Left renal pelvis (tissue), 4 donors: ENCODE measurements at places on chromosomes 12 and 14.
A peak's percentile ranks its signal among the peaks of the same experiment; 100 is the strongest.

- DNase-seq: no peak
Observed at GRCh38 chr12:16019136-16019535, 108.0 kb downstream of the DERA start.

- no peak for DNase-seq
Observed at GRCh38 chr12:111454716-111455447, 49.2 kb downstream of the SH2B3 start.

- DNase-seq: no peak
Observed at GRCh38 chr12:50326590-50327284, 43.4 kb upstream of the LIMA1 start.

DNA sequence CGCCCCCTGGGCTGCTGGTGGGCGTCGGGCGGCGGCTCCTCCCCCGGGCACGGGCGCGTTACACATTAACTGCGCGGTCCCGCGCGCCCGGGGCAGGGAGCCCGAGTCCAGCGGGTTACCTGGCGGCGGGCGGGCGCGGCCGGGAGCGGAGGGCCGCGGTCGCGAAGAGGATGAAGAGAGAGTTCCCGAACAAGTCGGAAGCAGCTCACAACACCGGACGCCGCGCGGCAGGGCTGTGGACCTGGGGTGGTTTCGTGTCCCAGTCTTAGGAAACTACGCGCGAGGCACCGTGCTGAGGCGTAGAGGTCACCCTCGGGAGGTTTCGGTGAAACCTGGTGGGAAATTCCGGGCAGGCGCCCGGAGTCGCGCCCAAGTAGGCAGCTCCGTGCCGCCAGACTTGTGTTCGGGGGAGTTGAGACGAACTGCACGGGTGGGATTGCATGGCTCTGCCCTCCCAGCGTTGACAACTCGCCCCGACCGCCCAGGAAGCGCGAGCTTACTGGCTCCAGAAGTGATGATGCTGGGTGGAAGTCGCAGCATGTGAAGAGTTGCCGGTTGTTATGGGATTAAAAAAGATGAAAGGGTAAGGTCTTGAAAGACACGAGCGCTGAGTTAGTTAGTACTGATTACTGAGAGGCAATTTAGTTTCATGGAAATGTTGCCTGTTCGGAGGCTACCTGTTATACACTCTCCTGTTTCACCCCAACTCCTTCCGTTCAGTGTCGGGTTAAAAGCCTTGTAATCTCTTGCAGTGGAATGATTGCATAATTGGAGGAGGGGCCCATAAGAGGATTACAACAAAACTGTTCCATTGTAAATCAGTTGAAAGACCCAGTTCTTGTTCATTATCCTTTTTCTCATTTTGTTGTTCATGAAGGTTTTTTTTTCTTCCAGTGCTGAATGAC is 879 bp downstream of the RAB3IP start:
- peak; percentile 35 for DNase-seq

GRCh38 chr14:62138593-62138992 is 376.4 kb downstream of the SNAPC1 start:
- no peak for DNase-seq

GRCh38 chr14:101359221-101360053 is 201.9 kb upstream of the DIO3 start:
- no peak for DNase-seq

GRCh38 chr12:72502546-72502945 is 230.4 kb downstream of the TRHDE start:
- no peak for DNase-seq

- DNase-seq: peak; percentile 20
Observed at GRCh38 chr14:94548999-94549985, 11.9 kb upstream of the SERPINA4 start.

GRCh38 chr14:92223025-92223424 is 99.9 kb upstream of the SLC24A4 start:
- no peak for DNase-seq

DNA sequence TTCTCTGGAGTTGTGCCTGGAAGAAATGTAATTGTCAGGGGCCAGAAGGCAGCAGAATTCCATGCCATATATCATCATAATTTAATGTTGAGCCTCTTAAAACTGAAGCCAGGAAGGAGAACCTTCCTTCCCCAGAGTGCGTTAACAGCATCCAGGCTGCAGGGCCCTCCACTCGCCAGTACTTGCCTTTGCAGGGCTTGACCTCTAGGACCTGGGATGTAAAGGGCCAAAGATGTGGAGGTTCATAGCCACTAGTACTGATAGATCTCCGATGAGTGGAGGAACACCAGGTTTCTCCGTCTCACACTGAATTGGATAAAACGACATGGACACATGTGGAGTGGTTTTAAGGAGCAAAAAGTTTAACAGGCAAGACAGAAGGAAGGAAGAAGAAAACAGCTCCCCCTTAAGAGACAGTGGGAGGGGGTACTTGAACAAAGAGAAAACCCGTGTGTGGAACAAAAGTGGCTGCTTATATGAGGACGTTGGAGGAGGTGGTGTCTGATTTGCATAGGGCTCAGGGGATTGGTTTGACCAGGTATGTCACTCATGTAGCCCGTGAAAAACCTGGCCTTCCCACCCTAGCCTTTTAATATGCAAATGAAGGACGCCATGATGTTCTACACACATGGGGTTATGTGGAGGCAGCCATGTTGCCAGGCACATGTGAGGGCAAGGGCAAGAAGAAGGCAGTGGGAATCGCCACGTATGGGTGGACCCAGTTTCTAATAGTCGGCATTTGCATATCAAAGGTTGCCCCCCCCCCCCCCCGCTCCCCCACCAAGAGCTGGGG is 38.8 kb upstream of the WSCD2 start:
- no peak for DNase-seq

GRCh38 chr14:93906341-93907329 is 20.5 kb upstream of the FAM181A start:
- peak; percentile 26 for DNase-seq

GRCh38 chr14:63727231-63727735 is 582 bp downstream of the SGPP1 start:
- DNase-seq: no peak

GRCh38 chr12:63958876-63959580 is 114.5 kb downstream of the SRGAP1 start:
- no peak for DNase-seq

- no peak for DNase-seq
Observed at GRCh38 chr12:132197581-132198354, 53.5 kb downstream of the NOC4L start.

- no peak for DNase-seq
Observed at GRCh38 chr12:3225796-3226180, 148.6 kb downstream of the TSPAN9 start.

- no peak for DNase-seq
Observed at GRCh38 chr14:99841436-99842071, 48.3 kb downstream of the EML1 start.

DNA sequence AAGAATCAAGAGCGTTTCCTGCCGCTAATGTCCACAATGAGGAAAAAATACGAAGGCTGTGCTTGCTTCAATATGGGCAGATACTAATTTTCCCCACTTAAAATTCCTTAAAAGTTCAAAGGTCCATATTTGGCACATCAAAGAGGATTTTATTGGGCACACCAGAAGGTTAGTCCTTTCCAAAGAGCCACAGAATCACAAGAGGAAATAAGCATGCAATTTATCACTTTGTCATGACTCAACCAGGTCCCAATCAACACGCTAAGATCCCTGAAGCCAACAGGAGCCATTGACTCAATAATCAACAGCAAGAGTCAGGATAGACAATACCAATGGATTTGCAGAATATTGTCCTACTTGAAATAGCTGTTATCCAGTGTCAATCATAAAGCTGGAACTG is 80.6 kb downstream of the MAP1LC3B2 start:
- DNase-seq: no peak

- no peak for DNase-seq
Observed at GRCh38 chr14:23562822-23563472, 4.6 kb downstream of the AP1G2 start.

- peak; percentile 43 for DNase-seq
Observed at GRCh38 chr14:89702073-89702875, 252.3 kb downstream of the EFCAB11 start.

DNA sequence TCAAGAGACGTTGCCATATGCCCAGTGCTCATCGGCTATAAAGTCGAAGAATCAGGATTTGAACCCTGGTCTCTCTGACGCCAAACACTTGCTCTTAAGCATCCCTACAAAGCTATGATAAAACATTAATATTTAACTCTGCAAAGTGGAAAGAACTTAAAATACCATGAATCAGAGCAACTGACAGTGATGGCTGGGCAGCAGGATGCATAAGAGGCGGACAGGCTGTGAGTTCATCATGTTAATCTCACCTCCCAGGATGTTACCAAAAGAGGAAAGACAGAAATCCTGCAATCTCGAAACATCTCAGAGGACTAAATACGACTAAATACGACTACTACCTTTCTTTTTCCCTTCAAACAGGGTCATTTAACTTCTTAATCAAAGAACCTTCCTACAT is 5.8 kb downstream of the DICER1 start:
- DNase-seq: no peak

- DNase-seq: no peak
Observed at GRCh38 chr12:43914923-43915468, 79.1 kb downstream of the TMEM117 start.

DNA sequence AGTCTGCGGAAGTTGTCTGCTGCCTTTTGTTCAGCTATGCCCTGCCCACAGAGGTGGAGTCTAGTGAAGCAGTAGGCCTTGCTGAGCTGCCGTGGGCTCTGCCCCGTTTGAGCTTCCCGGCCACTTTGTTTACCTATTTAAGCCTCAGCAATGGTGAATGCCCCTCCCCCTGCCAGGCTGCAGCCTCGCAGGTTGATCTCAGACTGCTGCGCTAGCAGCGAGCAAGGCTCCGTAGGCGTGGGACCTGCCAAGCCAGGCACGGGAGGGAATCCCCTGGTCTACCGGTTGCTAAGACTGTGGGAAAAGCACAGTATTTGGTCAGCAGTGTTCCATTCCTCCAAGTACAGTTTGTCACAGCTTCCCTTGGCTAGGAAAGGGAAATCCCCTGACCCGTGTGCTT is 143.6 kb downstream of the DYRK2 start:
- DNase-seq: no peak

DNA sequence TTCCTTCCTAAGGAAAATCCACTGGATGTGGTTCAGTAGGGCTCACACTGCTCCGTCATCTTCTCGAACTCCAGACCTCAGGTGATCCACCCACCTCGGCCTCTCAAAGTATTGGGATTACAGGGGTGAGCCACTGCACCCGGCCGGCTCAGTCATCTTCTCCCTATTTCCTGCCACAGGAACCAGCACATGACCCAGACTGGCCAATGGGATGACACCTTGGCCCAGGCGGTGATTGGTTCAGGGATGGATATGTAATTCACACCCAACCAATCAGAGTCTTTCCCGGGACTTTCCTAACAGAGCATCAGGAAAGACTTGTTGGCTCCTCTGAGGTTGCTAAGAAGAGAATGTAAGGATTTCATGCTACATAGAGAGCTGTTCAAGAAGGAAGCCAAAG is 19.2 kb upstream of the C12orf76 start:
- no peak for DNase-seq

DNA sequence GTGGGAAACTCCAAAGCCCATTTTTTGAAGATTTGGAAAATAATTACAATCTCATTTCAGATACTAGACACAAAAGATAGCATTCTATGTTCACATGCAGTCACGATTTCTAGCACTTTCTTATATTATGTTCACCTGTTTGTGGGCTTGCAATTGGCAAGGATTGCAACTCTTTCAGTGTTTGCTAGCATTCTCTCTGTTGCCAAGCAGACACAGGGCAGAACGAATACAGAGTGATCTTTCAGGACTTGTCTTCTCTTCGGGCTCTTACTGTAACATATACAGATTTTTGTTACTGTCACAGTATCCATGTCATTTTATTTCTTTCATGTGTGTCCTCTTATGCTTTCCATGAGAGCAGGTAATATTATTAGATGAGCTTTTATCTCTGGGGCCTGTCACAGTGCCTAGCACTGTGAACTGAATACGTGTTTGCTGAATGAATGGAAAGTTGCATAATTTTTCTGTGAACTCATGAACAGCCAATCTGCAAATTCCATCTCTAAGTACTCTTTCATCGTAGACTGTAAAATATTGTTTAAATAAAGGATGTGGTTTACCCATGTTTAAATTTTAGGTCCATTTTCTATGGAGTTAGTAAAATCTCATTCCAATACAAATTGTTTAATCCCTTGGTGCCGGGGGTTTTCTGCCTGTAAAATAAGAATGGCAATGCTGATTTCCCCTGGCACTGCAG is 105.1 kb downstream of the BMP4 start:
- no peak for DNase-seq

DNA sequence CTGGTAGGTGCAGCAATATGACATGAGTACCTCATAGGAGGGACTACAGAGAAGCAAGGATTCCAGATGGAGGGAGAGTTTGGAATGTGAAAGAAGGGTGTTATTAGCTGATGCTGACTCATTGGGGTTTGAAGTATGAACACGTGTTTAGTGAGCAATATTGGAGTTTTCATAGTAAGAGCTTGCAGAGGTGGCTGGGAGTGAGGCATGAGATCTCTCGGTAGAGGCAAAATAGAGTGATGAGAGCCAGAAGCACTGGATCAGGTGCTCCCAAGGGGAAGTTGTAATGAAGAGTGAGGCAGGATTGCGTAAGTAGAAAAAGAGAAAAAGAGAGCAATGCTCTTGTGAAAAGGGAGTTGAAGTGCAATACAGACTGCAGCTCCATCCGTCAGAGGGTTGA is 42.1 kb downstream of the MGST1 start:
- DNase-seq: no peak
